ENCODE measurements at places on chromosomes 7 and 10.

- DNase-seq, result peak; percentile 6
These were observed 118.5 kb downstream of the AMPH start for GRCh38 chr7:38512704-38513103.

DNA sequence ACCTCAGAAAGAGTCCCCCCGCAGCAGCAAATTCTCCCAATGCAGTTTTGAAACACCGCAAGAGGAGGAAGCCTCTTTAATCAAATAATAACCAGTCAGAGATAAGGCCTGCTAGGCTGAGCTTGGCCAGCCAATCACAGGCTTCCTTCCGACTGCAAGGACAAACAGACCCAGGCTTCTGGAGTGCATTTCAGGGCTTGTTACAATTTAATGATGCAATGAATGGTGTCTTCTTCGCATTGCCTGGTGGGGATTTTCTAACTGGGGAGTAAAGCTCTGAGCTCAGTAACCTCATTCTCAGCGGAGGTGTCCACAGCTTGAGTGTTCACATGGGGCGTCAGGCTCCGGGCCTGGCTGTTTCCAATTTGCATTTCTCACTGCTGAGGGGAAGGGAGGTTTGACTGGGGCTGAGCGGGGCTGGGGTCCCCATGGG lies 31.8 kb upstream of the GPAM start:
- DNase-seq, result peak; percentile 48

DNA sequence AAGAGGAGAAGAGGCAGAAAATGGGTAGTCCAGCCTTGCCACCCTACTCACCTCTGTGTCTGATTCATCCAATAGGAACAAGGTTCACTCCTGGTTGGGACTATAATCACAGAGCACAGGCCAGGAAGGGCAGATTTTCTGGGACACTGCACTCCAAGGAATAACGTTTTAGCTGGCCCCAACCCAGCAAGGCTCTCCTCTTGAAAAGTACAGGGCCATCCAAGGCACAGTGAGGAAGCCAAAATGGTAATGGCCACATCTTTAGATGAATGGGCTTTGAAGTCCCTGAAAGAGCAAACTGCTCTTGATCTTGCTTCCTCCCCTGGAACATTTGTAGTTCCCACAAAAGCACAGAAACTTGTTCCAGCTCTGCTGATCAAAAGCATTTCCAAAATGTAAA lies 149.4 kb downstream of the GRM3 start:
- DNase-seq, result no peak

DNA sequence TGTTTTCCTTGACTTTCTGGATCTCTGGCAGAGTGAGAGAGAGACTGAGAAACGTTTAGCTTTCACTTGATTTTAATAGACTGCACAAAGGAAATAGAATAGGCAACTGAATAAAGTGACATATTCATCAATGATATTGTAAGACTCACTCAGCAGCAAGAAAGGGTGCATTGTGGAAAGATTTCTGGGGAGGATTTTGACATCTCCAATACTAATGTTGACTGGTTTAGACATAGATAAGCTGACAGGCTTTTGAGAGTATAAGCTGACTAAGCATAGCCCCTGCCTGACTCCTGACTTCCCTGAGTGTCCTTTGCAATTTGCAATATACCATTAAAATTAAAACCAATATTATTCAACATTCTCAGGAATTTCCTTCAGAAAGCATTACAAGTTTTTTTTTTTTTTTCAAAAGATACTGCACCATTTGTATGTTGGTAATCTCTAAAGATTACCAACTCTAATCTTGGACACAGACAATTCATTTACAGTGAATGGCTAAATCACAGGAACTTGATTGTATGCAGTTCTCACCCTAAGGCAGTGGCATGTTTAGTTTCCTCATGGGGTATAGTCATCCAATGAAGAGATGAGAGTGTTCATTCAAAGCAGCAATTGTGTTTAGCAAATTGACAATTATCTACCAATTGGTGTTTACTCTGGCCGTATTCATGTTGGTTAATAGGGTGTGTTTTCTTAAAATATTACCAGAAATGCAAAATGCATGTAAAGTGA lies 325.6 kb downstream of the SORCS3 start:
- no peak for DNase-seq

DNA sequence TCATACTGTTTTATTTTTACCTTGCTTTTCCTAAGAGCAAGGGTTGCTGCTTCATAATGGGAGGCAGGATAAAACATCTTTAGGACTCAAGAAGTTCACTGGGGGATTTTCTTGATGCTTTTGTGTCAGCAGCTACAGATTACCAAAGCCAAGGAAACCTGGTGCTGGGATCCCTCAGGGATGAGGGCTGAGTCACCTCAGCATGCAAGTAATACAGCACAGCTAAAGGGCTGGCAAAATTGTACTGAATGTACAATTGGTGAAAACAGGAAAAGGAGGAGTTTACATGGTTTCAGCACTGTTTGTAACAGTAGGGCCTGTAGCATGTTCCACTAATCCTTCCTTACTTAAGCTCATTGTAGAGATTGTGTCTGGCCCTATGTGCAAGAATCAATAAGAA lies 1056.8 kb downstream of the SORCS1 start:
- DNase-seq, result peak; percentile 59

DNA sequence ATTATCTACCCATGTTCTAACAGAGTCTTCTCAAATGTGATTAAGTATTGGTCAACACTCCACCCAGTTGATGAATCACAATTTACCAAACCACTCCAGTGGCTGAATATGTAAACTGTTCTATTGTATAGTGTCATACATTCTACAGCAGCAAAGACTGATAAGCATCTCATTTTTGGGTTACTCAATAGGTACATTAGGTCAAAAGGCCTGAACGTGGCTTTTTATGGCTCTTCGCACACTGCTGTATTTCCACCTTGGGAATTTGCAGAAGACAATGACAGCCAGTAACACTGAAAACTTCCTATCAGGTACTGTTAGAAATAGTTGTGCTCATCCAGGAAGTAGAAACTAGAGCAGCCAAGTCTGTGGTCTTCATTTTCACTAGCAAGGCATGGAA lies 166.9 kb downstream of the GLI3 start:
- peak; percentile 47 for DNase-seq

- no peak for DNase-seq
These were observed 236.7 kb downstream of the GLRX3 start for GRCh38 chr10:130372866-130373265.

GRCh38 chr10:121032460-121032859 lies 181.3 kb downstream of the WDR11 start:
- no peak for DNase-seq

DNA sequence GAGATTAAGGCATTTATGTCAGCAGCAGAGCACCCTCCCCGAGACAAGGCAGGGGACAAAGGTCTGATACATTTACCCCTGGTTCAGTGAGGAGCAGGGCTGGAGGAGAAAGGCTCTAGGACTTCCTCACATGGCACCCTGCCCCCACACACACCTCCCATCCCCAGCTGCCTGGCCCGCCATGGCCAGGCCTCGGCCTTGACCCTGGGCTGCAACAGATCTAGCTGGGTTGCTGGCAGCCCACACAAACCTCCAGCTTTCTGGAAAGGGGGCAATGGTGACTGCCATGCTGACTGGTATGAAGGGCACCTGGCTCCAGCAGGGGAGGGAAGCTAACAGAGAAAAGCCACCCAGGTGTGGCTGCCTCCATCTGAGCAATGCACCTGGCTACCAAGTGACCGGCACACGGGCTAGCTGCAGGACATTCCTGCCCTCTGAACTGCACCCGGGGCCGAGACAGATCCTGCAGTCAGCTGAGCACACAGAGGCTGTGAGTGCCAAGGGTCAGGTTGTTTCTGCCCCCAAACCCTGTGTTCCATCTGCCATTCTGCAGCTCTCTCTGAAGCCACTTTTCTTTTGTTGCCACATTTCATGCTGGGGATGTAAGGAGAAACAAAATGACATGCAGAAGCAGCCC lies 85.8 kb upstream of the LRRC18 start:
- no peak for DNase-seq

GRCh38 chr7:123528265-123528664 lies 6.1 kb downstream of the IQUB start:
- DNase-seq, result no peak

- peak; percentile 37 for DNase-seq
These were observed 208.4 kb upstream of the KCND2 start for GRCh38 chr7:120064565-120064964.

GRCh38 chr7:144827621-144828020 lies 8.2 kb downstream of the TPK1 start:
- peak; percentile 71 for DNase-seq

DNA sequence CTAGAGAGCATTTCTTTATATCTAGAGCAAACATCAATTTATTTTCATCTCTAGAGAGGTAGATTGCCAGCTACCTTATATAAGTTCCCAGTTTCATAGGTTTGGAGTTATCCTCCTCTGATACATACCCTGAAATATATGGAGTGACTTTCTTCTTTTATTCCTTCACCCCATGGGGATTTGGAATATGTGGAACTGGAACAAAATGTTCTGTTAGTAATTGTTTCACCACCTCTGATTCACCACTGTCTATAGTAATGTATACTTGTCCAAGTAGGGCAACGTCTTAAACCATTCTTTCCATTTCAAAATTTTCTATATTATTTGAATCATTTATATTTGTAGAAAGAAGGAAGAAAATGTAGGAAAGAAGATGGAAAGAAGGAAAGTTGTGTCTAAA lies 511.2 kb upstream of the KCND2 start:
- no peak for DNase-seq

DNA sequence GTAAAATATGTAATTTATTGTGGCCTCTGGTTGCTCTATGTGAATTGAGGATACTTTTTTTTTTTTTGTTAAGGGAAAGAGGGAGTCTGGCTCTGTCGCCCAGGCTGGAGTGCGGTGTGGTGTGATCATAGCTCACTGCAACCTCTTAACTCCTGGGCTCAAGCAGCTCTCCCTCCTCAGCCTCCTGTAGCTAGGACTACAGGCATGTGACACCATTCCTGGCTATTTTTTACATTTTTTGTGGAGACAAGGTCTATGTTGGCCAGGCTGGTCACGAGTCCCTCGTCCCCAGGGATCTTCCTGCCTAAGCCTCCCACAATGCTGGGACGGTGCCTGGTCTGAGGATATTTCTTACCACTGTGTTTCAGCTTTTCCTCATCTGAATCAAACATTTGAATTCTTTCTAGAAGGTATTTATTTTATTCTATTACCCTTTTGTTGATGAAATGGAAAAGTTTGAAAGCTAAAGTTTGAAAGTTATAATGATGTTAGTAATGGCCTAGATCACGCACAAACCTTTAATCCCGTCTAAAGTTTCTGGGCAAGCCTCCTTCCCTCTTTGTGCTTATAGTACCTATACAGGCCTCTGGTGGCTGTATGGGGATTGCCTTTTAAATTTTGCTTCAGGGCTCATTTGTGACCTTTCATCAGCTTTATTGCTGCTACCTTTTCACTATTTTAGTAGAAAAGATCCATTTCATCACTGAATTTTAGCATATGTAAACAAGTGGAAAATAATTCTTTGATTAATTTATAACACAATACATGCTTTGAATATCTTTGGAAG lies 2.0 kb downstream of the IFRD1 start:
- peak; percentile 22 for DNase-seq

GRCh38 chr10:131898713-131899112 lies 2.1 kb upstream of the PPP2R2D start:
- no peak for DNase-seq

DNA sequence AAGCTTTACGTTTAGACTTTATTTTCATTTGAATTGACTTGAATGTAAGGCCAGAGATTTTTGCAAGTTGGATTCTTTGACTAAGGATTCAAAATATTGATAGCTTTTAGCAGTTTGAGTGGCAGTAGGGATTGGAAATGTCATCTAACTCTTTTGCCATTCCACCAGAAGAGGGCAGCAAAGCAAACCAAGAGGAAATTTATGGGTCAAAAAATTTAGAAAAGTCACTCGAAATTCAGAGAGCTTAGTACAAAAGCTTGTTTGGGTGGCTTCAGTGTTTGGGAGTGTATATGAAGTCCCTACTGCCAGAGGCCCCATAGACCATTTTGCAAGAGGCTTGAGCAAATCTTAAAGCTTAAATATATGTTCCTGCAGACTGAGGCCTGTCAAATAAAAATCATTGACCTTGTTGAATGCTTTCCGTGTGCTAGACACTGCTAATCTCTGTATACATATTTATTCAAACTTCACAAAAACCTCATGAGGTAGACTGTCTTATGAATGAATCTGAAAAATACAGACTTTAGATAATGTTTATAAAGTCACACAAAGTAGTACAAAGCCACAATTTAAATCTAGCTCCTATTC lies 44.6 kb upstream of the RSBN1L start:
- peak; percentile 36 for DNase-seq

- DNase-seq, result no peak
These were observed 148.2 kb downstream of the KCND2 start for GRCh38 chr7:120421151-120421651.

GRCh38 chr10:60271319-60272040 lies 118.2 kb downstream of the ANK3 start:
- DNase-seq, result no peak

GRCh38 chr7:91656541-91657482 lies 223.7 kb downstream of the MTERF1 start:
- DNase-seq, result peak; percentile 87

GRCh38 chr10:111972109-111972508 lies 211.5 kb downstream of the GPAM start:
- no peak for DNase-seq

- DNase-seq, result no peak
These were observed 3.5 kb upstream of the TCAF1 start for GRCh38 chr7:143905509-143905908.

GRCh38 chr10:69065406-69066361 lies 22.2 kb upstream of the SRGN start:
- peak; percentile 51 for DNase-seq

GRCh38 chr10:132457328-132458070 lies 60.5 kb downstream of the PWWP2B start:
- DNase-seq, result no peak

GRCh38 chr7:90078921-90079320 lies 75.3 kb upstream of the STEAP1 start:
- DNase-seq, result no peak

- DNase-seq, result no peak
These were observed 77.2 kb downstream of the CDCA7L start for GRCh38 chr7:21868576-21868850.

DNA sequence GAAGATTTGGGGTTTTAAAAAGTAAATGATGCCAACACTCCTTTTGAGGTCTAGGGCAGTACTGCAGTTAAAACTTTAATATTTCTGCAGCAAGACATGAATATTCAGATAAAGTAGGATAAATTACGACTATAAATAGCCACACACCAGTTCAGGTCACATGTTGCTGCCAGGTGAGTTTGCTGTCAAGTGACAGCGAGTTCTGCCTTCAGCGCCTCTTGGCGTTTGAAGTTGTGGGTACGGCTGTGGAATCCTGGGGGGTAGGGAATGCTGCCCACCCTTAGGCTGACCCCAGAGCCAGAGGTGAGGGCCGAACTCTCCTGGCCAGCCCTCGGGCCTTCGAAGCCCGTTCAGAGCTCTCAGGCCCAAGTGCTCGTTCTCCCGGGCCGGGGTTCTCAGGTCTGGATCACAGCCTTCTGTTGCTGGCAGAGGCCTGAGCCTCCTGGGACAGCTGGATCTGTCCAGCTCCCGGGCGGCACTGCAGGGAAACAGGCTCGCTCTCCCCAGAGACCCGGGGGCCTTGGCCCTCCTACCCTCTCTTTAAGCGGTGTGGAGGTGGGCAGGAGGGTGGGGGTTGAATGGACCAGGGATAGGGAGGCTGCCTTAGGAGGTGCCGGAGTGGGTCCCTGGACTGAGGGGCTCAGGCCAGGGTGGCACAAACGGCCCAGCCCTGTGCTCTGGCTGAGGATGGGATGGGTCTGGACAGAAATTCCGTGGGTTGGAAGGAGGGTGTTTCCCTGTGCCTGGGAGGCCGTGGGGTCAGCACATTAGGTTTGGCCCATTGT lies 5.4 kb downstream of the BRI3 start:
- DNase-seq, result no peak

Data from fibroblast of skin of right quadriceps (primary cell).